Activated CD8-positive, alpha-beta T cell treated with anti-CD3 and anti-CD28 coated beads, Interleukin-2, amount 10 ng/mL, durations not matched to agents 7 days and 5 days (primary cell): ENCODE measurements at places on chromosomes 6 and 20. TPM values are rescaled to one million over a fixed set of nuclear protein-coding genes. Genes with fewer than 3 reads are reported as not detected.

BLOC1S5 gene
- 21.5 TPM for total RNA-seq

NKAPL gene
- not detected for total RNA-seq

- peaks cover 82% of the 10 kb centered on the region for H3K4me1 ChIP-seq
- peaks cover 62% of the 10 kb centered on the region for H3K36me3 ChIP-seq
- no peaks in the 10 kb centered on the region for H3K27me3 ChIP-seq
- DNase-seq, result peak; percentile 54
- H3K27ac ChIP-seq, result peak overlapping the region; percentile 93
- H3K4me3 ChIP-seq, result peak overlapping the region; percentile 60
These were observed 245.0 kb downstream of the GMPR start for GRCh38 chr6:16483315-16483875.

RAET1G gene
- total RNA-seq, result not detected

TMEM244 gene
- total RNA-seq, result not detected

MAPK13 gene
- total RNA-seq, result 42.6 TPM

- DNase-seq, result no peak
- no peak overlapping the region for H3K27ac ChIP-seq
- H3K4me3 ChIP-seq, result no peak overlapping the region
- no peaks in the 10 kb centered on the region for H3K27me3 ChIP-seq
- no peaks in the 10 kb centered on the region for H3K4me1 ChIP-seq
These were observed 959.0 kb downstream of the GRIK2 start for GRCh38 chr6:102352552-102352951.

STX16 gene
- total RNA-seq, result 136 TPM

DNA sequence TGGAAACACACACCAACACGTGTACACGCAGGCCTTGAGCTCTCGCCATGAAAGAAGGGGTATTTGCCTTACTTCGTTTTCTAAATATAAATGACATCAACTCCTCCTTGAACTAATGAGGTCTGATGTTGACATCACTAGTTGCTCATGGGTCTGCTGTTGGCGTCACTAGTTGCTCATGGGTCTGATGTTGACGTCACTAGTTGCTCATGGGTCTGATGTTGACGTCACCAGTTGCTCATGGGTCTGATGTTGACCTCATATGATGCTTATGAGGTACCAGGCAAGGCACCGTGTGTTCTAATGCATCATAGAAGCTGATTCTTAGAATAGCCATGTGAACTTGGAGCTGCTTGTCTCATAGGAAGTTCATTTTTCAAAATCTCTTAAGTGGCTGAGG, 116.5 kb downstream of the SMOC2 start:
- no peak for DNase-seq
- H3K4me1 ChIP-seq, result no peaks in the 10 kb centered on the region
- H3K36me3 ChIP-seq, result no peaks in the 10 kb centered on the region
- no peak overlapping the region for H3K27ac ChIP-seq
- no peak overlapping the region for H3K4me3 ChIP-seq

MYLIP gene
- 17.6 TPM for total RNA-seq

PRND gene
- not detected for total RNA-seq

GRCh38 chr20:60759651-60760050, 492.4 kb upstream of the CDH4 start:
- no peak for DNase-seq
- H3K27ac ChIP-seq, result no peak overlapping the region
- no peaks in the 10 kb centered on the region for H3K4me1 ChIP-seq
- H3K27me3 ChIP-seq, result no peaks in the 10 kb centered on the region

DNA sequence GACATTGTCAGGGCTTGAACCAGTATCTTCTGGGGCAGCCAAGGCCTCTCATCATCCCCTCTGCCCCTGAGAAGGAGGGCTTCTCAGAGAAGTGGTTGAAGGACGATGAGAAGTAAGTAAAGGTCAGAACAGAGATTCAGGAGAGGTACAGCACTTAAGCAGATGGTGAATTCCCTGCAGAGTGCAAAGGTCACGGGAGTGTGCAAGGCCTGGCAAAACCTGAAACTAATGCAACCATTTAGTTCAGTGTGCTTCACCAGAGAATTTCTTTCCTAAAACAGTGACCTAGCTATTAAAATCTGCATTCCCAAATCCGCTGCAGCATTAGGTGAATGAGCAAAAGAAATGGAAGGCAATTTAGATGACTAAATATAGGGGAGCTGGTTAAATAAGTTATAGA, 58.4 kb downstream of the TRERF1 start:
- H3K36me3 ChIP-seq, result peaks cover 5% of the 10 kb centered on the region
- H3K27ac ChIP-seq, result no peak overlapping the region
- no peak overlapping the region for H3K4me3 ChIP-seq
- DNase-seq, result no peak
- no peaks in the 10 kb centered on the region for H3K27me3 ChIP-seq

- no peaks in the 10 kb centered on the region for H3K36me3 ChIP-seq
- no peaks in the 10 kb centered on the region for H3K4me1 ChIP-seq
- no peak overlapping the region for H3K27ac ChIP-seq
- DNase-seq, result no peak
These were observed 35.8 kb upstream of the RNF217 start for GRCh38 chr6:124926435-124926834.

GRCh38 chr6:149681209-149681608, 32.7 kb upstream of the KATNA1 start:
- no peak overlapping the region for H3K27ac ChIP-seq
- peaks cover 49% of the 10 kb centered on the region for H3K36me3 ChIP-seq
- no peak for DNase-seq
- H3K4me3 ChIP-seq, result no peak overlapping the region

UBE2J1 gene
- total RNA-seq, result 30.3 TPM

GRCh38 chr6:16769986-16770376, 8.7 kb upstream of the ATXN1 start:
- peaks cover 3% of the 10 kb centered on the region for H3K27me3 ChIP-seq
- peaks cover 10% of the 10 kb centered on the region for H3K36me3 ChIP-seq
- peaks cover 74% of the 10 kb centered on the region for H3K4me1 ChIP-seq
- H3K4me3 ChIP-seq, result no peak overlapping the region

DNA sequence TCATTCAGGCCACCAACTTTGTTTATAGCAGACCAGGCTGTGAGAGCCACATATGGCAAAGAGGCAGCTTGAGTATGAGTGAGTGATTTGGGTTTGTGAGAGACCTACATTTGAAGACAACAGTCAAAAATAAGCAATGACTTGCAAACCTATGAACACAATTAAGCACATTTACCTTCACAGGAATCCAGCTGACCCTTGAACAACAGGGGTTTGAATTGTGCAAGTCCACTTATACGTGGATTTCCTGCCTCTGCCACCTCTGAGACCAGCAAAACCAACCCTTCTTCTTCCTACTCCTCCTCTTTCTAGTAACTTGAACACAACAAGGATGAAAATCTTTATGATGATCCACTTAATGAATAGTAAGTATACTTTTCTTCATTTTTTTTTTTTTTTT, 10.1 kb downstream of the RTN4IP1 start:
- peaks cover 22% of the 10 kb centered on the region for H3K4me1 ChIP-seq
- no peaks in the 10 kb centered on the region for H3K27me3 ChIP-seq
- H3K27ac ChIP-seq, result no peak overlapping the region
- peaks cover 25% of the 10 kb centered on the region for H3K36me3 ChIP-seq
- no peak overlapping the region for H3K4me3 ChIP-seq

DNA sequence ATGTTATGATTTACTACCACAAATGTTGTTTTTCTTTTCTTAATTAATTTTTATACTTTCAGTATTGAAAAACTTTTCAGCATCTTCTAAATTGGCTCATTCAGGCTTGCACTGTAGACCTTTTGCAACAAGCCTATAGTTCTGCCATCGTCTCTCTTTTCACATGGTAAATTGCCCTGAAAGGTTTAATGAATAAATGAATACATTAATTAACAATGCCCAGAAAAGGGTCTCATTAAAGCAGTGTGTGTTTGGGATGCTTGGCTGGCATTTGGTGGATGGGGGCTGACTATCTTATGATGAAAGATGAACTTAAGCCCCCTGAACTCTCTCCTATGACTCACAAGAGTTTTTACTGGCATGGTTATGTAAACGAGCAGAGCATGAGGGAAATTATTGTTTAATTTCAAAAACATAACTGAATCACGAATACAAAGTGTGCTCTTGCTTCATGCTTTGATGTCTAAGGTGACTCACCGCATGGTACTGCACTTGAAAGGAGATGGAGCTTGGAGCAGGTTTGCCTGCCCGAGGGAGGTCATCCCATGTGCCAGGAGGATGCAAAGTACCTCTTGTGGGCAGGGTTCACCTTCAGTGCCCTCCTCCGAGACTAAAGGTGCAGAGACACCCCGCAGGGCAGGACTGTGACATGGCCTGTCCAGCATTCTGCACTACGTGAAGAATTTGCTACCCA, 13.8 kb upstream of the PCK1 start:
- no peaks in the 10 kb centered on the region for H3K4me1 ChIP-seq
- H3K36me3 ChIP-seq, result no peaks in the 10 kb centered on the region
- no peak overlapping the region for H3K4me3 ChIP-seq
- H3K27ac ChIP-seq, result no peak overlapping the region

DNA sequence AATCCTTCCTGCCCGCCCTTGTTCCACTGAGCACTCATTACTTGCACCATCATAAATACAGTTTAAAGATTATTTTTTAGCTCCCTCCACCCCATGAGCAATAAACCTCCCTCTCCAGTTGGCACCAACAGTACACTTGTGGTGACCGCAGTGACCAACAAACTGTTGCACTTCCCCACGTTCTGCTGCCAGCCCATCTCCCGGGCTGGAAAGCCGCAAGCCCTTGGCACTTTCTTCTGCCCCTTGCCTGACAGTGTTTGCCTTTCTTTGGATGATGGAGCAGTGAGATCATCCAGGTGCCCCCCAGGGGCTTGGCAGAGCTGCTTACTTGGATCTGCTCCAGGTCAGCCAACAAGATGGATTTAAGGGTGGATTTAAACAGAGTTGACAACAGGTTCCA, 21.6 kb downstream of the KCNB1 start:
- no peak overlapping the region for H3K27ac ChIP-seq
- no peak for DNase-seq
- H3K4me3 ChIP-seq, result no peak overlapping the region
- no peaks in the 10 kb centered on the region for H3K36me3 ChIP-seq

DNA sequence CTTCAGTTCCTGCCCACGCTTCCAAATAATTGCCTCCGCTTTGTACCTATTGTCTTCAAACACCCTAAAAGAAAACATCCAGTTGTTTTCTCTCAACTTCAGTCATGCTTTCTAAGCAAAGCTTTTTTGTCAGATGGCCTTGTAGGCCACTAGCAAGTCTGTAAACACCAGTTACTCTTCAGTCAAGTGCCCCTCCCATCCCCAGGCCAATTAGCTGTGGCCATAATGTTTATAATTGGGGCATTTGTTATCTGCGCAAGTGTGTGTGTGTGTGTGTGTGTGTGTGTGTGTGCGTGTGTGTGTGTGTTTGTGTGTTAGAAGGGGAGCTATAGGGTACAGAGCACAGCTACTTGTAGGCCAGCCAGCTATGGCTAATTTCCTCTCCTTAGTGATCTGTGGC, 272.4 kb upstream of the MARCKS start:
- DNase-seq, result no peak
- H3K4me1 ChIP-seq, result no peaks in the 10 kb centered on the region
- H3K27me3 ChIP-seq, result no peaks in the 10 kb centered on the region
- no peak overlapping the region for H3K4me3 ChIP-seq

GRCh38 chr6:17741507-17741906, 34.8 kb upstream of the NUP153 start:
- H3K4me1 ChIP-seq, result no peaks in the 10 kb centered on the region
- no peak overlapping the region for H3K27ac ChIP-seq
- peaks cover 5% of the 10 kb centered on the region for H3K27me3 ChIP-seq

GPLD1 gene
- total RNA-seq, result 0.45 TPM

DNA sequence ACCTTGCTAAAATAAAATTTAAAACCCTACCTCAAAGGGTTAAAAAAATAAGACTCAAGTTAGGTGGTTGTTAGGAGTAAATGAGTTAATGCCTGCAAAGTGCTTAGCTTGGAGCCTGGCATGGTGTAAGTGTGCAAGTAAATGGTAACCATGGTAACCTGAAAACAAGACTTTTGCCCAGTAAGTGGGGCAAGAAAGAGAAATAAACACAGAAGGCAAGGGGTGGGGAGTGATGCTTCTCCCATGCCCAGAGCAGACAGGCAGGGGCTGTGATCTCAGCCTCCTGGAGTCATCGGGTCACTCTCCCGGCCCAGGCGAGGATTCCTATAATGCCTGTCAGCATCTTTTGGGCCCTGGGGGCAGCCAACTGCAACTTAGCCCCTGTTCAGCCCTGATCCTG, 59.2 kb upstream of the SLC32A1 start:
- H3K36me3 ChIP-seq, result no peaks in the 10 kb centered on the region
- H3K27ac ChIP-seq, result no peak overlapping the region
- peaks cover 28% of the 10 kb centered on the region for H3K27me3 ChIP-seq
- H3K4me3 ChIP-seq, result no peak overlapping the region

OR5V1 gene
- total RNA-seq, result not detected

- no peak overlapping the region for H3K27ac ChIP-seq
- no peaks in the 10 kb centered on the region for H3K4me1 ChIP-seq
- H3K27me3 ChIP-seq, result no peaks in the 10 kb centered on the region
- no peaks in the 10 kb centered on the region for H3K36me3 ChIP-seq
- H3K4me3 ChIP-seq, result no peak overlapping the region
These were observed 43.2 kb upstream of the SMIM8 start for GRCh38 chr6:87279196-87279595.

DNA sequence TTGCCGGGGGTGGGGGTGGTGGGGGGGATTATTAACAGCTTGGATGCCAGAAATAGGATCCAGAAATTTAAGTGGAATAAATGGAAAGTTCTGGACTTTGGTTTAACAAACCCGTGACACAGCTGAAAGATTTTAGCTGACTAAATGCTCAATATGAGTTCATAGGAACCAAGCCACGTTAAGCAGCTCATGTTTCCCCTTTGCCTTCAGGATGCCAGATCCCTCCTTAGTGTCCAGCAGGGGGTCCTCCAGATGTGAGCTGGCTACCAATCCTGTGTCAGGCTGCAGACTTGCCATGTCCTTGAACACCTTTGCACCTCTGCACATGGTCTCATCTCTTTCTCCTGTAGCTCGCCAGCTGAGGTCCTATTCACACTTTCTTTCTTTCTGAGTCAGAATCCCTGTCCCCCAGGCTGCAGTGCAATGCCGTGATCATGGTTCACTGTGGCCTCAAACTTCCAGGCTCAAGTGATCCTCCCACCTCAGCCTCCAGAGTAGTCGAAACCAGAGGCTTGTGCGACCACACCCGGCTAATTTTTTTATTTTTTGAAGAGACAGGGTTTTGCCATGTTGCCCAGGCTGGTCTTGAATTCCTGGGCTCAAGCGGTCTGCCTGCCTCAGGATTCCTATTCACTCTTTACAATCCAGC, 133.3 kb upstream of the ARMC2 start:
- no peak overlapping the region for H3K4me3 ChIP-seq
- H3K4me1 ChIP-seq, result peaks cover 20% of the 10 kb centered on the region
- DNase-seq, result no peak
- H3K36me3 ChIP-seq, result no peaks in the 10 kb centered on the region

GRCh38 chr6:43890197-43891062, 120.4 kb downstream of the VEGFA start:
- no peaks in the 10 kb centered on the region for H3K4me1 ChIP-seq
- H3K27me3 ChIP-seq, result peaks cover 25% of the 10 kb centered on the region
- H3K27ac ChIP-seq, result no peak overlapping the region
- H3K36me3 ChIP-seq, result no peaks in the 10 kb centered on the region
